Ovary (tissue), 10 donors: ENCODE measurements at places on chromosomes 13 and 19.
A peak's percentile ranks its signal among the peaks of the same experiment; 100 is the strongest.

GRCh38 chr13:71864986-71865873, 1.8 kb downstream of the DACH1 start:
- H3K27me3 ChIP-seq = no peaks in the 10 kb centered on the region
- no peak overlapping the region for H3K27ac ChIP-seq
- H3K36me3 ChIP-seq = no peaks in the 10 kb centered on the region
- H3K4me3 ChIP-seq = peak overlapping the region; percentile 43
- DNase-seq = no peak

DNA sequence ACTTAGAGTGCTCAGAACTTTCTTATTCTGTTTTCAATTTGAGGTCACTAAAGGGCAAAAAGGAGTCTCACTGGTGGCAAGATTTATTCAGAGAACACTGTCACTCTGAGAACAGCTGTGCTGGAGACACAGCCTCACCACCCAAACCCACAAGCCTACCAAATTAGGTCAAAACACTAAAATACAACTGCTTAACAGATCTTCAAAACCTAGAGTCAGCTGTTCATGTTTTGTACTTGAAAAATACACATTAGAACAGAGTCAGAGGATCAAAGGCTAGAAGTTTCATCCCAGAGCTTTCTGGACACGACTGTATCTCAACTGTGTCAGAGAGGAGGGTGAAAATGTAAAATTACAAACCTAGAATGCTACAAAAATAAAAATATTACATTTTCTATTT, 89.3 kb downstream of the MIPEP start:
- no peak for DNase-seq
- no peak overlapping the region for H3K4me3 ChIP-seq
- H3K27me3 ChIP-seq = no peaks in the 10 kb centered on the region
- H3K36me3 ChIP-seq = no peaks in the 10 kb centered on the region
- no peak overlapping the region for H3K27ac ChIP-seq
- H3K4me1 ChIP-seq = peaks cover 1% of the 10 kb centered on the region

- H3K27me3 ChIP-seq = no peaks in the 10 kb centered on the region
- DNase-seq = no peak
- H3K4me3 ChIP-seq = no peak overlapping the region
- H3K36me3 ChIP-seq = no peaks in the 10 kb centered on the region
- peaks cover 7% of the 10 kb centered on the region for H3K4me1 ChIP-seq
Observed at GRCh38 chr13:33229446-33230177, 55.9 kb downstream of the STARD13 start.

- H3K27me3 ChIP-seq = no peaks in the 10 kb centered on the region
- no peak overlapping the region for H3K4me3 ChIP-seq
- H3K36me3 ChIP-seq = no peaks in the 10 kb centered on the region
- DNase-seq = no peak
Observed at GRCh38 chr13:33494596-33495204, 209.1 kb upstream of the STARD13 start.

DNA sequence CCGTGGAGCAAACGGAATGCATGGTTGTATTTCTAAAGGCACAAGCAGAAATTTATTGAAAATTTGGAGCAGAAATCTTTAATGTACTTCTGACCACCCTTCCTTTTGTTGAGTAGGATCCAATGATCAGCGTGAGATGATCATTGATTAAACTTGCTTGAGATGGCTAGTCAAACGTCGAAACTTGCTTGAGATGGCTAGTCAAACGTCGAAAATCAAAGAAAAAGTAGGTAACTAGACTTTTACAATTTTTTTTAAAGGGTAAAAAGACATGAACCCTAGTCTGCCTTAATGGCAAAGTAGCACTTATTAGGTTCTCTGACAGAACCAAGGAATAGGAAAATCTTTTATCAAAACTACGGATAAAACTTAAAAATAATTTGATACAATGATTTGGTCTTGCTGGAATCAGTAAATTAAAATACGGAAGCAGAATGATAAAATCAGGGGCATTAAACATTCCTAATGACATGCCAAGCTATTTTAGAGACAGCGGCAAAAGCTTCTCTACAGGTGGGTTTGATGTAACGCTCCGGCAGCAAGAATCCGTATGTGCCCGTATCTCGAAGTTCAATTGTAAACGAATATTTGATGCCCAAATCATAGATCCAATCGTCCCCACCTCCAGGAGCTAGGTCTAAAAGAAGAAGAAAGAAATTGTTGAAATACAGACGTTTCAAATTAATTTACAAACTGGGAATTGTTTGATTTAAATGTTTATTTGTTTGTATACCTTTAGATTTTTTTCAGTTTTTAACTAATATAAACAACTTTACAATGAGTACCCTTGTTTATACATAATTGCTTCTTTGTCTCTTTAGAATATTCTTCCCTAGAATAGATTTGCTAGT, 841 bp upstream of the ZC3H13 start:
- H3K27me3 ChIP-seq = no peaks in the 10 kb centered on the region
- H3K27ac ChIP-seq = no peak overlapping the region
- H3K4me1 ChIP-seq = no peaks in the 10 kb centered on the region
- DNase-seq = no peak
- no peaks in the 10 kb centered on the region for H3K36me3 ChIP-seq

DNA sequence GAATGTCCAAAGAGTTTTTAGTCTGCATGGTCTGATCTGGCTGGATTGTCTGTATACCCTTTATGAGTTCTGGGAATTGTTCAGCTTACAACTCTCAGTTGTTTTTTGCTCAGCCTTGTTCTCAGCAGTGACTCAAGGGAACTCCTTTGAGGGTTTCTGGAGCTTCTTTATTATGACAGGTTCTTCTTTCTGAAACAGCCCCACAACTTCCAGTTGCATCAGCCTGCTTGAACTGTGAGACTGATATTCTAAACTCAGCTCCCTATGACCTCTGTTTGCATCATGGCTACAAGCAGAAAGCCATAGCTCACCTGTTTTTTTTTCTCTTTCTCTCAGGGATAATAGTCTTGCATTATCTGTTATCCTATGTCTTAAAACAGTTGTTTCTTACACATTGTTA, 85.0 kb downstream of the TDRD3 start:
- H3K4me1 ChIP-seq = no peaks in the 10 kb centered on the region
- H3K36me3 ChIP-seq = no peaks in the 10 kb centered on the region
- no peak overlapping the region for H3K27ac ChIP-seq
- DNase-seq = no peak
- H3K4me3 ChIP-seq = no peak overlapping the region

GRCh38 chr13:42638101-42638500, 64.1 kb downstream of the TNFSF11 start:
- H3K27me3 ChIP-seq = no peaks in the 10 kb centered on the region
- H3K4me3 ChIP-seq = no peak overlapping the region
- H3K27ac ChIP-seq = no peak overlapping the region
- H3K36me3 ChIP-seq = no peaks in the 10 kb centered on the region
- H3K4me1 ChIP-seq = no peaks in the 10 kb centered on the region

GRCh38 chr13:48493851-48494250, 39.0 kb downstream of the RCBTB2 start:
- no peak overlapping the region for H3K27ac ChIP-seq
- H3K4me1 ChIP-seq = peaks cover 6% of the 10 kb centered on the region
- H3K27me3 ChIP-seq = no peaks in the 10 kb centered on the region
- no peak overlapping the region for H3K4me3 ChIP-seq
- no peaks in the 10 kb centered on the region for H3K36me3 ChIP-seq
- DNase-seq = no peak

DNA sequence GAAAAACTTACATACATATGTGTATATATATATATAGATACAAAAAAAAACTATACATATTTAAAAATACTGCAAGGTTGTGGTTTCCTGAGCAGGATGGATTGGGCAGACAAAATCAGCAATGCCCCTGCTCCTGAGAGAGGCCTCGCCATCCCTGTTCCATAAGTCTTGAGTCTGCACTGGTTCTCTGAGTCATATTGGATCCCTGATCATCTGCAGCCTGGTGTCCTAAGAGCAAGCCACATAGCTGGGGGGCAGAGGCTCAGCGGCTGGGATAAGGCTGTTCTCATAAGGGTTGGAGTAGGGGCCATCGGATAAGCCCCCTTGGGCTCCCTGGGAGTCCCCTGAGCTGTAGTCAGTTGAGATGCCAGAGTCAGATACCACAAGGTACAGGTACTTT, 3.3 kb downstream of the SWSAP1 start:
- peaks cover 19% of the 10 kb centered on the region for H3K4me1 ChIP-seq
- no peaks in the 10 kb centered on the region for H3K36me3 ChIP-seq
- H3K4me3 ChIP-seq = no peak overlapping the region
- no peak for DNase-seq
- H3K27me3 ChIP-seq = no peaks in the 10 kb centered on the region
- peak overlapping the region; percentile 6 for H3K27ac ChIP-seq

- H3K27ac ChIP-seq = no peak overlapping the region
- DNase-seq = no peak
- no peak overlapping the region for H3K4me3 ChIP-seq
- H3K27me3 ChIP-seq = no peaks in the 10 kb centered on the region
- H3K4me1 ChIP-seq = peaks cover 1% of the 10 kb centered on the region
Observed at GRCh38 chr13:33087790-33088189, 71.6 kb downstream of the KL start.

GRCh38 chr19:19115954-19116353, 22.3 kb downstream of the TMEM161A start:
- H3K27me3 ChIP-seq = no peaks in the 10 kb centered on the region
- H3K4me1 ChIP-seq = no peaks in the 10 kb centered on the region
- H3K4me3 ChIP-seq = no peak overlapping the region
- H3K27ac ChIP-seq = no peak overlapping the region
- no peak for DNase-seq

GRCh38 chr13:46339035-46339666, 47.9 kb downstream of the RUBCNL start:
- H3K4me3 ChIP-seq = no peak overlapping the region
- H3K27ac ChIP-seq = no peak overlapping the region
- no peak for DNase-seq
- no peaks in the 10 kb centered on the region for H3K36me3 ChIP-seq
- H3K4me1 ChIP-seq = no peaks in the 10 kb centered on the region
- H3K27me3 ChIP-seq = no peaks in the 10 kb centered on the region

GRCh38 chr19:49656456-49657109, 9.1 kb downstream of the IRF3 start:
- no peak overlapping the region for H3K27ac ChIP-seq
- no peaks in the 10 kb centered on the region for H3K27me3 ChIP-seq
- DNase-seq = no peak
- H3K36me3 ChIP-seq = no peaks in the 10 kb centered on the region

DNA sequence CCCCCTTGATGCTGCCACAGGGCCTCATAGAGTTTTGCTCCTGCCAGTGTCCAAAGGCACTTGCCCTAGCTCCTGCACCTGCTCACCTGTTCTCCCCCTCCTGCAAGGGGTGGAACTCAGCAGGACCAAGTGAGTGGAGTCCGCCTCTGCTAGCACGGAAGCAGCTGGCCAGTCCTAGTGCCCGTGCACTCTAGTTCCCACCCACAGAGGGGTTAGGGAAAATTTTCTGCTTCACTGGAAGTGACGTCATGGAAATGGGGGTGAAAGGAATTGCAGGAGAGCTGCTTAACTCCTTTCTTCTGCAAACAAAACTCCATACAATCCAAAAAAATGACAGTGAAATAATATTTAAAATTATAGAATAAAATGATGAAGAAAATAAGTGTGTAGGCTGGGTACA, 609.7 kb upstream of the SLITRK1 start:
- H3K27ac ChIP-seq = no peak overlapping the region
- H3K36me3 ChIP-seq = no peaks in the 10 kb centered on the region
- no peaks in the 10 kb centered on the region for H3K4me1 ChIP-seq
- no peaks in the 10 kb centered on the region for H3K27me3 ChIP-seq
- H3K4me3 ChIP-seq = no peak overlapping the region

DNA sequence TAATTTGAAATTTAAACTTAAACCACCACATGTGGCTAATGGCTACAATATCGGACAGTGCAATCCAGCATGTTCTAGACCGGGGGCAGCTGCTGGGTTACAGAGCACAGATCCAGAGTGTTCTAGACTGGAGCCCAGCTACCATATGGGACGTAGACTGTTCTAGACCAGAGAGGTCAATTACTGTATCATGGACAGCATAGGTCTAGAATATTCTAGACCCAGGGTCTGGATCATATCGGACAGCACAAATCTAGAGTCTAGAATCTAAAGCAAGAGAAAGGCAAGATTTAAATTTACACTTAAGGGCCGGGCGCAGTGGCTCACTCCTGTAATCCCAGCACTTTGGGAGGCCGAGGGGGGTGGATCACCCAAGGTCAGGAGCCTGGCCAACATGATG, 37.9 kb downstream of the CELF5 start:
- H3K4me1 ChIP-seq = peaks cover 5% of the 10 kb centered on the region
- H3K4me3 ChIP-seq = no peak overlapping the region
- H3K36me3 ChIP-seq = no peaks in the 10 kb centered on the region

- H3K36me3 ChIP-seq = no peaks in the 10 kb centered on the region
- no peak overlapping the region for H3K27ac ChIP-seq
- H3K4me1 ChIP-seq = peaks cover 19% of the 10 kb centered on the region
- no peak overlapping the region for H3K4me3 ChIP-seq
Observed at GRCh38 chr19:2636897-2637683, 65.4 kb downstream of the GNG7 start.

DNA sequence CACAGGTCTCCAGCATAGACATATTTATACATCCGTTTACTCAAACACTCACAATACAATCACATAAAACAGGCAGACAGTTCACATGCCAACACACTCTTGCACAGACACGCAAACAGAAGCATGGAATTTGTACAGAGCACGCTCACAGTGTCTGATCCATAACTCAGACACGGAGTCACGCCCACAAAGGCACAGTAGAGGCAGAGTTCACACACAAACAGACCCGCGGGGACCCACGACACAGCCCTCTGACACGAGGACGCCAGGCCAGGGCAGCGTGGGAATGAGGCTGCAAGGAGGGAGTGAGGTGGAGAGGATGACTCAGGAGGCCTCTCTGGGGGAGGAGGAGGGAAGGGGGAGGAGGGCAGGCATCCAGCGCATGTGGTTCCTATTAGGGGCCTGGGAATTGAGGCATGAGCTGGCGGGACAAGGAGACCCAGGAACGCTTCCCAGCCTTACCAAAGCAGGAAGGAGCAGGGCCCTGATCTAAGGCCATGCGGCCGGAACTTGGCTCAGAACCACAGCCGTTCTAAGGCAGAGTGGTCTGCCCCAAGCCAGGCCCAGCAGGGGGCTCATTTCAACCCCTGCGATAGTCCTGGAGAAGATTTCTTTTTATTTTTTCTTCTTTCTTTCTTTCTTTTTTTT, 9.1 kb upstream of the OLFM2 start:
- no peak overlapping the region for H3K4me3 ChIP-seq
- H3K36me3 ChIP-seq = no peaks in the 10 kb centered on the region
- no peak overlapping the region for H3K27ac ChIP-seq
- no peaks in the 10 kb centered on the region for H3K27me3 ChIP-seq
- DNase-seq = peak; percentile 91
- H3K4me1 ChIP-seq = peaks cover 8% of the 10 kb centered on the region
